Hippocampal formation (tissue), 2 donors: ENCODE measurements at places on chromosomes 3 and 15.

- no peak for DNase-seq
Measured at GRCh38 chr3:174777813-174778212, 81.3 kb upstream of the NAALADL2 start.

- DNase-seq, result no peak
Measured at GRCh38 chr3:28134792-28135375, 106.5 kb upstream of the CMC1 start.

GRCh38 chr3:143562789-143563188, 285.5 kb downstream of the SLC9A9 start:
- no peak for DNase-seq

DNA sequence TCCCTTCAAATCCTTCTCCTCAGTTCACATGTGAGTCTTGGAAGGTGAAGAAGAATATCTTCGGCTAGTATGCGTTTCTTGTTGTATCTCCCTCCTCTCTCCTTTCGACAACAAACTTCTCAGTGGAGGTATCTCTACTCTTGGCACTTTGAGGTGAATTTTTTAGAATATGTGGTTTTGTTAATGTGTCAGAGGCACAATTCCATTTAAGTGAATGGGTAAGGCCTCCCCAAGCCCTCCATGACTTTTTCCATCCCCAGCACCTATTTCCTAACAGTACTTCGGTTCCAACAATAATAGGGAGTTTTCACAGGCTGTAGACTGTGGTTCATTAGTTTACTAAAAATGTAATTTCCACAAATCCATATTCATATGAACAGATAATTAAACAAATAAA, 74.2 kb downstream of the TM4SF4 start:
- DNase-seq, result no peak

DNA sequence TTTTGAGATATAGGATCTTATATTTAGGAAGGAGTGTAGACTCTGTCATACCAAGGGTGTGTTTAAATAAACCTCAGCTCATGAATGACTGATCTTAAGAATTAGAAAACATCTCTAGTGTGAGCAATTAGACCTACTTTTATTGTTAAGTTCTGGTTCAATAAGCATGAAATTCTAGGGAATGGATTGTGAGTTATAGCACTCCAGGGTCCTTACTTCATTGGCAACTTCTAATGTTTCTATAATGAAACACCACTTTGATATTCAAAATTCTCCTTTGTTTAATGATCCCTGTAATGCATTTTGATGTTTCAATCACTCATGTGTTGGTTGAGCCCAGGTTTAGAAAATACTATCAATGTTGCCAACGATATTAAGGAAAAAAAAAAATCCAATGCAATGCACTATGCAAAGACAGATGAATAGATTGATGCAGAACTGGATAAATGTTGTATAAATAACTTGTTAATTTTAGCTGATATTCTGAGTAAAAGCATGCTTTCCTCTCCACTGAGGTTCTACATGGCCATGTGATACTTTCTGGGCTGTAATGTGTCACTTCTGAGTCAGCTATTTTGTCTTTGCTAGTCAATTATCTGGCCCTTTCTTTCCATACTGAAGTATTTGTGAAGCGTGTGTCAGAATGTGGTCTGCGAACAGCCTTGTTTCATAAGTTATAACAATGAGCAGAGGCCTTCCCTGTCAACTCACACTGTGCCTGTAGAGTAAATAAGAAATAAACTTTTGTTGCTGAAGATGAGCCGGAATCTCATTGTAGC, 1035.9 kb downstream of the PLOD2 start:
- no peak for DNase-seq

DNA sequence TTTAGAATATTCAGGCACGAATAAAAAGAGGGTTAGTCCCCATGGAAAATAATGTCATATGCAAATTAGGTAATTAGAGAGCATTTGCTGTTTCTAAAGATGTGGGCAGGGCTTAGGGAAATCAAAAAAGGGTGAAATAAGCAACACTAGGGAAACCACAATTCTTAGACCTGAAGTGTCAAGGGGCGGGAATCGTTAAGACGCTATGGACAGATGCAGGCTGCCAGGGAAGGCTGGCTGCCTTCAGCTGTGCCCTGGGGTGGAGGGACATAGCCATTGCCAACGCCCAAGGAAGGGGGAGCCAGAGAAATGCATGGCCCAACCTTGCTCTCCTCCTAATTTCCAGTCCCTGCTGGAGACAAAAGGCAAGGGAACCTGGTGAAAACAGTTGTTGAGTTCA, 141.7 kb upstream of the PROK2 start:
- DNase-seq, result no peak

DNA sequence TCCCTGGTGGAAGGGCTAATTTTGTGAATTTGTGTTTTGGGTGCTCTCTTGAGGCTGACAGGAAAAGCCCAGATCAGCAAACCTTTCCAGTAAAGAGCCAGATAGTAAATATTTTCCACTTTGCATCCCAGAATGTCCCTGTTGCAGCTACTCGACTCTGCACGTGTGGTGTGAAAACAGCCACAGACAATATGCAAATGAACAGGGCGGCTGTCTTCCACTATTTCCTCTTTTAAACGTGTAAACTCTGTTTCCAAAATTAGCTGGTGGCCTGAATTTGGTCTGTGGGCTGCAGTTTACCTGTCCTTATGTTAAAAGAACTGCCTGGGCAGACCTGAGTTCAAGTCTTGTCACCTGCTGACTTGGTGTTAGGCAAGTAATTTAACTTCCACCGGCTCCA, 202.7 kb downstream of the EDEM1 start:
- no peak for DNase-seq

DNA sequence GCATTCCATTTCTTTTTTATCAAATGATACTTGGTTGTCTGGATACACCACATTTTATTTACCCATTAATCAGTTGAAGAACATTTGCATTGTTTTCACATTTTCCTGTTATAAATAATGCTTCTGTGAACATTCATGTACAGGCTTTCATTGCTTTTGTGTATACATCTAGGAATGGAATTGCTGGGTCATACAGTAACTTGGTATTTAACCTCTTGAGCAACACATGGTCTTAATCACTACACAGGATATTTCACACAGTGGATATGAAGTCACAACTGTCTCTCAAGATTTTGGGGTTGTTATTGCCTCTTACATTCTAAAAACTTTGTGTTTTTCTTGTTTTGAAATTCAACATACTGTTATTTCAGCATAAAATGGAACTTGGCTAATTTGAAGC, 48.2 kb downstream of the C3orf85 start:
- DNase-seq, result no peak

DNA sequence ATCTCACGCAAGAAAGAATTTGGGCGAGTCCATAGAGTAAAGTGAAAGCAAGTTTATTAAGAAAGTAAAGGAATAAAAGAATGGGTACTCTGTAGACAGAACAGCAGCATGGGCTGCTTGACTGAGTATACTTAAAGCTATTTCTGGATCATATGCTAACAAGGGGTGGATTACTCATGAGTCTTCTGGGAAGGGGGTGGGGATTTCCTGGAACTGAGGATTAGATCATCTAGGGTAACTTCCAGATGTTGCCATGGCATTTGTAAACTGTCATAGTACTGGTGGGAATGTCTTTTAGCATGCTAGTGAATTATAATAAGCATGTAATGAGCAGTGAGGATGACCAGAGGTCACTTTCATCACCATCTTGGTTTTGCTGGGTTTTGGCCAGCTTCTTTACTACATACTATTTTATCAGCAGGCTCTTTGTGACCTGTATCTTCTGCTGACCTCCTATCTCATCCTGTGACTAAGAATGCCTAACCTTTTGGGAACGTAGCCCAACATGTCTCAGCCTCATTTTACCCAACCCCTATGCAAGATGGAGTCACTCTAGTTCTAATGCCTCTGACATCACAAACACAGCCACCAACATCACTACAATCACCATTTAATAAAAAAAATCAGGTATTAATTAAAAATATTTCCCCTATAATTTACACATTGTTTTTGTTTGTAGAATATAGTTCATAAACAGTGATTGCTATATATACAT, 890.7 kb upstream of the EPHA6 start:
- DNase-seq, result no peak

DNA sequence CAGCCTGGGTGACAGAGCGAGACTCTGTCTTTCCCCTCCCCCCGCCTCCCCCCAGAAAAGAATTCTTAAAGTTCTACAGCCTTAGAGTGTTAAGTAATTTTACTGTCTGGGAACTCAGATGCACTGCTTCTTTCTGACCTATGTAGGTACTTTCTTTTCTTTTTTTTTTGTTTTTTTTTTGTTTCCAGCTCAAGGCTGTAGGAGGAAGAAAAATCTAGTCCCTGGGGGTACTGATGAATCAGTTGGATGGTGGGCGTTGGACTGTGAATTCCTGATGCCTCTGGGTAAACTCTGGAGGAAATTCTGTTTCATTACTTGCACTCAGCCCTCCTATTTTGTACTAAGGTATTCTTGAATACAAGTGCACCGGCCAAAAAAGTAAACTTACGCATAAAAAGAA, 10.8 kb downstream of the GHRL start:
- no peak for DNase-seq

GRCh38 chr3:185629554-185630181, 43.6 kb downstream of the SENP2 start:
- no peak for DNase-seq

GRCh38 chr15:33454996-33455395, 144.2 kb downstream of the RYR3 start:
- DNase-seq, result no peak

DNA sequence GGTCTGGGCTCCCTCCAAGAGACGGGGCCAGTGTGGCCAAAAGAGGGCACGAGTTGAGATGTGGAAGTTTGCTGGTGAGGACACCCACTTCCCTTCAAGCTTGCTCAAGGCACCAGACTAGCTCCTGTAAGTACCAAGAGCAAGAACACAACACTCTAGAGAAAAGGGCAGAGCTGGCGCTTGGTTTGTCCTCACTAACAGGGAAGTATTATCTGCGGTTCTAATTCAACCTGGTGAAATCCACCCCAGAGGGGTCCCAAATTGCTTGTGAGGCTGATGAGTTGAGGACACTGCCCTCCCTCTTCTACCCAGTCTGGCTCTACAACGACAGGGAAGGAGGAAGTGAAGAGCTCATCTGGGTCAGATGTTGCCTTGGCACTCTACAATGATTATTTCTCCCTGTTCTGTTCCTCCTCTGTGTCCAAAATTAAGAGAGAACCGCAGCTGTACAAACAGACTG, 16.9 kb upstream of the FSIP1 start:
- no peak for DNase-seq

DNA sequence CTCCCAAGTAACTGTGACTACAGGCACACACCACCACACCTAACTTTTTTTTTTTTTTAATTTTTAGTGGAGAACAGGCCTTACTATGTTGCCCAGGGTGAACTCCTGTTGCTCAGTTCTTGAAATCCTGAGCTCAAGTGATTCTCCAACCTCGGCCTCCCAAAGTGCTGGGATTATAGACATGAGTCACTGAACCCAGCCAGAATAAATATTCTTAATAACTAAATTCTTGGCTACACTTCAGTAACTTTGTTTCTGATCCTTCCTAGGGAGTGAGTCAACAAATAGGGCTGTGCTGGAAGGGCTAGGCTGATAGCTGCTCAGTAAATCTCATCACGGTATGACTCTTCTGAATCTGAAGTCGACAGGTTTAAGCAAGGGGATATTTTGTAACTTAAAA, 56.6 kb downstream of the P3H2 start:
- no peak for DNase-seq

GRCh38 chr3:169152319-169152718, 511.2 kb downstream of the MECOM start:
- DNase-seq, result no peak

DNA sequence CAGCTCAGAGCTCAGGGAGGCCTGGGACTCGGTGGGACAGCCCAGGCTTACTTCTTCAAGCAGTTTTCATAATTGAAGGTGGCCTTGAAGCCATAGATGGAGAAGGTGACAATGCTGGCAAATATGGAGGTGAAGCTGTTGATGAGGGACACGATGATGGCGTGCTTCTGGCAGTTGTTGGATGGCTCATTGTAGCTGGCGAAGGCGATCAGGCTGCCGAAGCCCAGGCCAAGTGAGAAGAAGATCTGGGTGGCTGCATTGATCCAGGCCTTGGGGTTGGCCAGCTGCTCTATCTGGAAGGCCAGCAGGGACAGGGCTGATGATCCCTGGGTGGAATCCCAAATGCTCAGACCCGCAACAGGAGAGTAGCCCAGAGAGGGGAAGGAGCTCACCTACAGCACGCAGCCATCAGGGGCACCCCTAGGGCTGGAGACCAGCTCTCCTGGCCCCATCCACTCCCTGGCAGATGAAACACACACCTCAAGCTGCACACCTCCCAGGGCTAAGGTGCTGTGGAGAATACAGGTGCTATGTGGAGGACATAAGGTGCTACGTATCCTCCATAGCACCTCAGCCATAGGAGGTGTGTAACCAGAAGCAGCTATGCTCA, 25.1 kb downstream of the SLC6A20 start:
- DNase-seq, result no peak

DNA sequence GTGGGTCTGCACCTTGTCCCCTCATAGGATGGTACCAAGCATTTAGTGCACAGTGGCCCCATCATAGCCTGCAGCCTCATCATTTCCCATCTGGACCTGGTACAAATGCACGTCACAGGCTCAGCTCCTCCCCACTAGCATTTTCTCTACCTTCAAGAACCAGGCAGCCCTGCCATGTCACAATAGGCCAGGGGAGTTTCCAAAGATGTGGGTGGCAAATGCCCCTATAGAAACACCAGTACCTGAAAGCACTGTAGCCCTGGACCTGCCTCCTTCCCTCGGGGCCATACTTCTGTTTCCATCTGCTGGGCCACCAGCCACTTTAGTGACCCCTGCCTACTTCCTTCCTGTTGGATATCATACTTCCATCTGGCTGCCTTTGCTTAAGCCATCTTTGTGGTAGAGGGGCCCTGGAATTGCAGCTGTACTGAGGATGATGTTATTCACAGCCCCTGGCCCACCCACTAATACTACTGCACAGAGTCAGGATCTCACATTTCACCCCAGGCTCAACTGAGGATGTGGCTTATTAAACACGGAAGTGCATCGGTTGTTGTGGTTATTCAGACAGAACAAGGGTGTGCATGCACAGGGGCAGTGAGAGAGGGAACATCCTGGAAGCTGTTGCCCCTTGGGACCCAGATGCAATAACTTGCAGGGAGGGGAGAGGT, 3.8 kb downstream of the TCTA start:
- DNase-seq, result no peak

GRCh38 chr3:27591312-27592210, 107.4 kb upstream of the SLC4A7 start:
- DNase-seq, result no peak

DNA sequence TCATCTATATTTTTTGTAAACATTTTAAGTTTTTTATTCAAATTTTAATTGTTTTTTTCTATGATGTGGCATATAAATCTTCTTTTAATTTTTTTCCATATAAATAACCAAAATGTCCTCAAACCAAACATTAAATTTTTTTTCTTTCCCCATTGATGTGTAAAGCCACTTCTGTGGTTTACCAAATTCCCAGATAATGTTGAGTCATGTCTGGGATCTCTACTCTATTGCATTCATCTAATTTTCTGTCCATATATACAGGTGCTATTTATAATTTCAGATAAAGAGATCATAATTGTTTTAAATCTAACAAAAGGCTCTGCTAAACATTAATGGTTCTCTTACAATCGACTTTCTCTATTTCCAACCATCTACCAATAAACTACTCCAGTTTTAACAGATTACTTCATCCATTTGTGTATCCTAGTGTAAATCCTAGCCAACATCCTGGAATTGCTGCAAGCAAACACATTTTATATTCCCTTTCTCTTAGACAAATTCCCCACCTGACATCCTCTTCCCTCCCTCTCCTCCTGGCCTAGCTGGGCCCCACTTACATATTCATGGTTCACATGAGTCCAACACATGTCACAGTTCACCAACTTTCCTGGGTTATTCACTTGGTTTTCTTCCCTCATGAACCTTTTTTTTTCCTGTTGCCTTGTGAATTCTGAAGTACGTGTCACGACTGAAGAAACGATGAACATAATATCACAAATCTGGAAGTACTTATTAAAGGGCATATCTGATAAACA, 368.0 kb upstream of the AGTR1 start:
- DNase-seq, result no peak
